ENCODE measurements at places on chromosomes 4 and X. TPM values are rescaled to one million over a fixed set of nuclear protein-coding genes. Genes with fewer than 3 reads are reported as not detected.

CEP135 gene
- total RNA-seq: 18.6 TPM

PPP2R2C gene
- not detected for total RNA-seq

MAGEH1 gene
- 17.8 TPM for total RNA-seq

CCNB3 gene
- 0.79 TPM for total RNA-seq

EVC2 gene
- not detected for total RNA-seq

F11 gene
- total RNA-seq: not detected

VSIG4 gene
- not detected for total RNA-seq

GRCh38 chrX:24357106-24357505 is 3.3 kb upstream of the SUPT20HL1 start:
- no peaks in the 10 kb centered on the region for H3K36me3 ChIP-seq
- no peaks in the 10 kb centered on the region for H3K27me3 ChIP-seq
- H3K27ac ChIP-seq: no peak overlapping the region
- DNase-seq: no peak
- no peaks in the 10 kb centered on the region for H3K4me1 ChIP-seq
- no peak overlapping the region for H3K4me3 ChIP-seq

GRCh38 chr4:22848332-22848731 is 155.6 kb downstream of the GBA3 start:
- H3K27ac ChIP-seq: no peak overlapping the region
- H3K4me1 ChIP-seq: no peaks in the 10 kb centered on the region
- no peak for DNase-seq
- H3K36me3 ChIP-seq: no peaks in the 10 kb centered on the region

- H3K27me3 ChIP-seq: no peaks in the 10 kb centered on the region
- no peak for DNase-seq
Measured at GRCh38 chr4:145868637-145869409, 69.8 kb downstream of the ZNF827 start.

GRCh38 chr4:3407930-3408792 is 33.6 kb upstream of the HGFAC start:
- H3K4me1 ChIP-seq: no peaks in the 10 kb centered on the region
- no peaks in the 10 kb centered on the region for H3K27me3 ChIP-seq
- H3K36me3 ChIP-seq: no peaks in the 10 kb centered on the region
- DNase-seq: no peak
- H3K4me3 ChIP-seq: no peak overlapping the region

GRCh38 chr4:2397596-2398379 is 20.7 kb downstream of the ZFYVE28 start:
- no peak overlapping the region for H3K4me3 ChIP-seq
- H3K4me1 ChIP-seq: peaks cover 35% of the 10 kb centered on the region
- H3K36me3 ChIP-seq: no peaks in the 10 kb centered on the region
- no peaks in the 10 kb centered on the region for H3K27me3 ChIP-seq

DNA sequence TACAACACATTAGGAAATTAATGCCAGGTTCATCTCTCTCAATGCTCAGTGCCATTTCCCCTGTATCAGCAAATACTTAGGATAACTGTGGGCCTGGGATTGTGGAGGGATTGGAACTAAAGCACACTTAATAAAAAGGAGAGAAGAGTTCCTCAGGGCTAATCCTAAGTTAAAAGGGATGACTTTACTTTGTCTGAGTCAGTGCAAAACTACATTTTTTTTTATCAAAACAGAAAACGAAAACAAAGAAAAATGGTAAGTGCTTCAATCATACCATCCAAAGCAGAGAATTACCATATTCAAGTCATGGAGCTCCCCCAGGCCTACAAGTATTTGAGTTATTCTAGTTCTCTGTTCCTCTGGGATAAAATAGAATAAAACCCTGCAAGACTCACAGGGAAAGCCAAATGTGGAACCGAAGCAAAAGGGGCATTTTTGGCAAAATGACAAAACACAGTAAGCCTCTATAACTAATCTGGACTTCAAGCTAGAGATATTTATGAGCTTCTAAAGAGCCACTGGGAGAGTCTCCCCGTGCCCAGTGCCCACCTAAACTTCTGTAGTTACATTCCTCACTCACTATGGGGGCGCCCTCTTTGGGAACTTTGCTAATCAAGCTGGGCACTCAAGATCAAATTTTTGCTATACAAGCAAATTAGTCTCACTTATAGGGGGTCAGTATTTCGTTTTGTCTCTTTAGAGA is 53.4 kb downstream of the PALLD start:
- no peaks in the 10 kb centered on the region for H3K36me3 ChIP-seq
- H3K4me1 ChIP-seq: peaks cover 4% of the 10 kb centered on the region
- DNase-seq: no peak
- H3K4me3 ChIP-seq: no peak overlapping the region

- H3K27me3 ChIP-seq: no peaks in the 10 kb centered on the region
- H3K36me3 ChIP-seq: peaks cover 13% of the 10 kb centered on the region
- no peak overlapping the region for H3K27ac ChIP-seq
- no peak overlapping the region for H3K4me3 ChIP-seq
- no peak for DNase-seq
- H3K4me1 ChIP-seq: peaks cover 22% of the 10 kb centered on the region
Measured at GRCh38 chr4:83080561-83080960, 34.0 kb downstream of the PLAC8 start.

DNA sequence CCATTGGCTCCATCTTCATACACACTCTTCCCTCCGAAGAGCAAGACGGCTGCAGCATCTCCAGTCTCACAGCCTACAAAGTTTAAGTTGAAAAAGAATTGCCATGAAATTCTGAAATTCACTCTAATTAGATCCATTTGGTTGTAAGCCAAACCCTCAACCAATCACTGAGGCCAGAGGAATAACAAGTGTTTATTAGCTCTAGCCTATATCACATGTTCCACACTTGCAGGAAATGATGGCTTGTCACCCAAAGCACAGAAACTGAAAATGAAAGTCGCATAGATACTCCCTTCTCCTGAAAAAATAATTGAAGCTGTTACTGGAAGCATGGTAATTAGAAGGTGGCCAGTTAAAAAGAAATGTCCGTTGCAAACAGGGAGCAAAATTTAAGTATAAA is 1071.8 kb downstream of the CCSER1 start:
- no peaks in the 10 kb centered on the region for H3K36me3 ChIP-seq
- H3K27ac ChIP-seq: no peak overlapping the region
- H3K4me3 ChIP-seq: no peak overlapping the region
- no peak for DNase-seq
- no peaks in the 10 kb centered on the region for H3K4me1 ChIP-seq
- no peaks in the 10 kb centered on the region for H3K27me3 ChIP-seq

- no peaks in the 10 kb centered on the region for H3K27me3 ChIP-seq
- no peaks in the 10 kb centered on the region for H3K36me3 ChIP-seq
- H3K4me3 ChIP-seq: no peak overlapping the region
- DNase-seq: no peak
- no peak overlapping the region for H3K27ac ChIP-seq
- no peaks in the 10 kb centered on the region for H3K4me1 ChIP-seq
Measured at GRCh38 chr4:162392946-162393345, 229.1 kb upstream of the FSTL5 start.

GRCh38 chr4:15557786-15558550 is 88.3 kb downstream of the CC2D2A start:
- H3K27ac ChIP-seq: no peak overlapping the region
- H3K4me1 ChIP-seq: no peaks in the 10 kb centered on the region
- no peak for DNase-seq
- H3K27me3 ChIP-seq: no peaks in the 10 kb centered on the region
- no peak overlapping the region for H3K4me3 ChIP-seq

DNA sequence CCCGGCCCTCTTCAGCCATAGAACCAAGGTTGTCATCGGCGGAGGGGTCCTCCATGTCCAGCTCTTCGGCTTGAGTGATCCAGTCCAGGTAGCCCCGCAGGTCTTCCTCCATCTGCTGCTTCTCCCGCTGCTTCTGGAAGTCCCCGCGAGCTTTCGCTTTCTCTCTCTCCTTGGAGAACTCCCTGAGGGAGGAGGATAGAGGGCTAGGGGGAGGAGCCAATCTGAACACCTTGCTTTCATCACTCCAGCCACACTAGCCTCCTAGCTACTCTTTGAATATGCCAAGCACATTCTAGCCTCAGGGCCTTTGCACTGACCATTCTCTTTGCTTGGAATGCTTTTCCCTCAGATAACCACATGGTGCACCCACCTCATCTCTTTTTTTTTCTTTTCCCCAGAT is 6.2 kb downstream of the CACNA1F start:
- H3K4me1 ChIP-seq: peaks cover 8% of the 10 kb centered on the region
- no peaks in the 10 kb centered on the region for H3K27me3 ChIP-seq
- no peak overlapping the region for H3K4me3 ChIP-seq
- H3K27ac ChIP-seq: no peak overlapping the region
- no peak for DNase-seq

- no peaks in the 10 kb centered on the region for H3K4me1 ChIP-seq
- H3K36me3 ChIP-seq: no peaks in the 10 kb centered on the region
- H3K4me3 ChIP-seq: no peak overlapping the region
- no peak overlapping the region for H3K27ac ChIP-seq
- no peaks in the 10 kb centered on the region for H3K27me3 ChIP-seq
Measured at GRCh38 chr4:157908031-157908430, 264.8 kb downstream of the GASK1B start.

- no peaks in the 10 kb centered on the region for H3K4me1 ChIP-seq
- no peak overlapping the region for H3K4me3 ChIP-seq
- DNase-seq: no peak
Measured at GRCh38 chr4:151166636-151167035, 67.2 kb downstream of the RPS3A start.

DNA sequence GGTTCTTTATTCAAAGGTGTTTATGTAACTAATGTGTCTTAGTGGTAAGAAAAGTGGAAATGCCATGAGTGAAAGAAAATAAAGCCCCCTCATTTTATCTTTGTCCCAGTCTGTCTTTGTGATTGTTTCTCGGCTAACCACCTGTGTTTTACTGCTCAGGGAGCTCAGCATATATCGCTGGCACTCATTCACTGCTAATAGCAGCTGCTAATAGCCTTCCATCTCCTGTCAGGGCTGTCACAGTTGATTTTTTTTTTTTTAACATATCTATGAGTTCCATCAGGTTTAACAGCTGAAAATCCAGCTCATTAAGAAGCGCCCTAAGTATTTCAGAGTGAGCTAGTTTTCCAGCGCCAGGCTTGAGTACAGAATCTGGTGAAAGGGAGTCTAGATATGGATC is 205.6 kb downstream of the RBMX2 start:
- H3K27me3 ChIP-seq: no peaks in the 10 kb centered on the region
- H3K27ac ChIP-seq: no peak overlapping the region
- H3K4me1 ChIP-seq: no peaks in the 10 kb centered on the region
- no peak overlapping the region for H3K4me3 ChIP-seq
- no peaks in the 10 kb centered on the region for H3K36me3 ChIP-seq

DNA sequence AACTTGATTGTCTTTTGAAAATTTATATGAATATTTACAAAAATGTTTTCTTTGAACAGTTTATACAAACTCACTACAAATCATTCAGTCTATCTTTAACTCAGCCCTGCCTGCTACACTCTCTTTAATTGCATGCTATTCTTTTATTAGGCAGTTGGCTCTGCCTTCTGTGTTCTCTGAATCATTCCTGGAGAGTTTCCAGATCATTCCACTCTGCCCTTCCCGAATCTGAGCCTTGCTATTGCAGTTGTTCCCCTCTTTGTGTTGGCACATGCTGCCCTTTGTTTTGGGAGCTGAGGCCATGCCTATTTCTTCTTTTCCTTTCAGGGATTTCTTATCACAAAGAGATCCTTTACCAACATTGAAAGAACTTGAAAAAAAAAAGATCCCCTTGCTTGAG is 8.7 kb upstream of the TECRL start:
- no peak for DNase-seq
- no peaks in the 10 kb centered on the region for H3K36me3 ChIP-seq
- no peak overlapping the region for H3K4me3 ChIP-seq
- H3K4me1 ChIP-seq: no peaks in the 10 kb centered on the region
- H3K27ac ChIP-seq: no peak overlapping the region
- no peaks in the 10 kb centered on the region for H3K27me3 ChIP-seq

DNA sequence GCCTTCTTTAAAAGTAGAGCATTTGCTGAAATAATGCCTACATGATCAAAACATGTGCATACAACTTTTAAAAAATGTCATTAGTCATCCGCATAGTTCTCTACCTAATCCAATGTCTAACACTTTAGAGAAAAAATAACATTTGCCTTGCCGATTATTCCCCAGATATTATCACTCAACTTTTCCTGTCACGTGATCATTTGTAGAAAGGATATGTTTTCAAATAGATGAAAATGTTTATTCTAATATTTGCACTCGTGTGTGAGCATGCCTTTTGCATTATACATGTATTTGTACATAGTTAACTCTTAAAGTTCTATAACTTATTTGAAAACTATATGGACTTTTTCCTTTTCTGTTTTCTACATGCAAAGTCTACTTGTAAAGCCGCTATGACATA is 533.0 kb upstream of the FMR1 start:
- no peak overlapping the region for H3K4me3 ChIP-seq
- no peak for DNase-seq
- H3K36me3 ChIP-seq: no peaks in the 10 kb centered on the region
- H3K4me1 ChIP-seq: no peaks in the 10 kb centered on the region

DNA sequence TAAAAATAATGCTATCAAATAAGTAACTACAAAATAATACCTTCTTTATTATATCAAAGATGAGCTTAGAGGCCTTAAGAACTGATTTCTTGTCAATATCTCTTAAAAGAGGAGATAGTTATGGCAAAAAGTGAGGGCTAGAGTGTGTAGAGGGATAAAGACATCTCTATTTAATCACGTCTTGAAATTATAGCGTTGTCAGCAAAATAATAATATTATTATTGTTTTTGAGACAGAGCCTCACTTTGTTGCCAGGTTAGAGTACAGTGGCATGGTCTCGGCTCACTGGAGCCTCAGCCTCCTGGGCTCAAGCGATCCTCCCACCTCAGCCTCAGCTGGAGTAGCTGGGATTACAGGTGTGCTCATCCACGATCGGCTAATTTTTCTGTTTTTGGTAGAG is 18.3 kb downstream of the SUPT20HL1 start:
- H3K27ac ChIP-seq: no peak overlapping the region
- no peak for DNase-seq
- H3K4me3 ChIP-seq: no peak overlapping the region

- no peaks in the 10 kb centered on the region for H3K27me3 ChIP-seq
- no peaks in the 10 kb centered on the region for H3K36me3 ChIP-seq
- H3K4me3 ChIP-seq: no peak overlapping the region
- no peaks in the 10 kb centered on the region for H3K4me1 ChIP-seq
- DNase-seq: no peak
Measured at GRCh38 chr4:127463883-127464282, 168.9 kb upstream of the INTU start.

GRCh38 chr4:168408620-168409019 is 71.7 kb downstream of the DDX60L start:
- H3K36me3 ChIP-seq: peaks cover 12% of the 10 kb centered on the region
- no peaks in the 10 kb centered on the region for H3K27me3 ChIP-seq
- no peak overlapping the region for H3K4me3 ChIP-seq
- H3K4me1 ChIP-seq: no peaks in the 10 kb centered on the region

- no peak overlapping the region for H3K4me3 ChIP-seq
- no peaks in the 10 kb centered on the region for H3K27me3 ChIP-seq
- H3K36me3 ChIP-seq: no peaks in the 10 kb centered on the region
- peak overlapping the region; percentile 36 for H3K27ac ChIP-seq
- H3K4me1 ChIP-seq: peaks cover 31% of the 10 kb centered on the region
Measured at GRCh38 chrX:81259020-81259713, 57.3 kb downstream of the SH3BGRL start.

Data from activated naive CD4-positive, alpha-beta T cell treated with anti-CD3 and anti-CD28 coated beads for 36 hours (primary cell).